RKO (cell line): ENCODE measurements at places on chromosomes 6 and 20.

GRCh38 chr20:50565383-50565782 is 55.2 kb downstream of the PTPN1 start:
- DNase-seq, result no peak

- no peak for DNase-seq
Measured at GRCh38 chr6:130033949-130034348, 15.6 kb downstream of the L3MBTL3 start.

- DNase-seq, result no peak
Measured at GRCh38 chr20:62030834-62031434, 34.7 kb downstream of the TAF4 start.

DNA sequence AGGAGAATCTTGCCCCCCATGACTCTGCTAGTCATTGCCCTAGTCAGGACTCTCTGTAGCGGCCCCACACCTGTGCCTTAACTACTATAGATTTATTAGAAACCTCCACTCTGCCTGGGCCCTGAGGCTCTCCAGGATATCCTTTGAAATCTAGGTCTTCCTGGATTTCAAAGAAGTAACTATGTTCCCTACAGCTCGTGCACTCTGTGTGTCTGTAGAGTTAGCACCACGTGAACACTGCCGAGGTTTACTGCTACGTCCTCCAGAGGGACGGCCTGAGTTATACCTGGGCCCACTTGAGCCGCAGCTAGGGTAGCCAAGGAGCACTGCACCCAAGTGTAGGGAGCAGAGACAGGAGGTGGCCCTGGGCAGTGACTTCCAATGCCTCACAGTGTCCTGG is 19.8 kb downstream of the GLP1R start:
- no peak for DNase-seq

GRCh38 chr6:42022755-42023384 is 27.5 kb upstream of the TAF8 start:
- no peak for DNase-seq

DNA sequence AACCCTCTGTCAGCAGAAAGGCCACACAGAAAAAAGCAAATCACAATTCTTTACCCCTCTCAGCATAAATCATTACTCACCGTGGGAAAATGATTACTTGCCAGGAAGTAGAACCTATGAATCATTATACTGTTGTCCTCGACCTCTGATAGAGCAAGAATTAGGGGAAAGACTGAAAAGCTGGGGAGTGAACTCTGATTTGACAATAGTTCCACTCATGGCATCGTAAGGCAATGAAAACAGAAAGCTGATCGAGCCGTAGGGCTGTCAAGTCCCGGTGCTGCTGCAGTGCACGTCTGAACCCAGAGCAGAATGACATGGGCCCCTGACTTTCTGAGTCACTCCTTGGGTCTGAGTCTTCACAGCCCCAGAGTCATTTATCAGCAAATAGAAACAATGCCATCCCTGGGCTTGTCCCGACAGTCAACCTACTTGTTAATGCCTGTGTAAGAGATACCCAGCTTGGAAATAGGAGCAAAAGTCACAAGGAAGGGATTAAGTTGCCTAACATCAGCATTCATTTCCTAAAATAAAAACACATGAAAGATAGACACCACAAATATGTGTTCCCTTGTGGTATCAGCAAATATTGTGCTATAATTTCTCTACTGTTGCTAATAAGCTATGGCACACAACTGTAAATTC is 224.8 kb upstream of the MARCKS start:
- DNase-seq, result peak; percentile 91
